ENCODE measurements at places on chromosomes 5 and 9. TPM values are rescaled to one million over a fixed set of nuclear protein-coding genes. Genes with fewer than 3 reads are reported as not detected.

DDX4 gene
- total RNA-seq: 0.31 TPM

GLDC gene
- 20.7 TPM for total RNA-seq

SLC34A1 gene
- not detected for total RNA-seq

CCDC107 gene
- 9.7 TPM for total RNA-seq

CD14 gene
- 3.8 TPM for total RNA-seq

NDUFS4 gene
- total RNA-seq: 60.7 TPM

SPATA31D4 gene
- not detected for total RNA-seq

CDC20B gene
- 0.31 TPM for total RNA-seq

LRRC19 gene
- total RNA-seq: under 0.01 TPM

ECSCR gene
- 4.7 TPM for total RNA-seq

SNCAIP gene
- 73.6 TPM for total RNA-seq

GLRA1 gene
- total RNA-seq: not detected

CACFD1 gene
- 27.2 TPM for total RNA-seq

ELAVL2 gene
- total RNA-seq: 208 TPM

PCDHA9 gene
- total RNA-seq: 42.6 TPM

SPINK4 gene
- total RNA-seq: not detected

UBAP2 gene
- total RNA-seq: 73.9 TPM

TAF11L9 gene
- not detected for total RNA-seq

MYMK gene
- total RNA-seq: not detected

PCDHAC1 gene
- 66.4 TPM for total RNA-seq

CDO1 gene
- 91.7 TPM for total RNA-seq

ZFP37 gene
- total RNA-seq: 30.7 TPM

OSTF1 gene
- 9.4 TPM for total RNA-seq

ZBED3 gene
- total RNA-seq: 4.4 TPM

NFX1 gene
- total RNA-seq: 32.2 TPM

SHOC1 gene
- not detected for total RNA-seq

CDKN2B gene
- total RNA-seq: 0.31 TPM

CSF1R gene
- total RNA-seq: 8.8 TPM

SPATA6L gene
- total RNA-seq: 13.8 TPM

FCN2 gene
- total RNA-seq: not detected

OR1K1 gene
- total RNA-seq: not detected

Measured in parietal lobe (tissue), 2 donors.